Activated T-cell treated with anti-CD3 and anti-CD28 coated beads, Interleukin-2, amount 50 U/mL, for 48 hours (primary cell): ENCODE measurements at places on chromosomes 2 and 18.

GRCh38 chr2:150043172-150043500 lies 444.3 kb downstream of the RND3 start:
- no peak for DNase-seq

GRCh38 chr2:85753525-85754312 lies at the start of gene ATOH8:
ATOH8 (plus strand) TSS chr2:85753991; CDS start chr2:85754190, 199 bp downstream.
- peak; percentile 49 for DNase-seq

- no peak for DNase-seq
Observed at GRCh38 chr2:197934934-197935289, 130.5 kb downstream of the PLCL1 start.

DNA sequence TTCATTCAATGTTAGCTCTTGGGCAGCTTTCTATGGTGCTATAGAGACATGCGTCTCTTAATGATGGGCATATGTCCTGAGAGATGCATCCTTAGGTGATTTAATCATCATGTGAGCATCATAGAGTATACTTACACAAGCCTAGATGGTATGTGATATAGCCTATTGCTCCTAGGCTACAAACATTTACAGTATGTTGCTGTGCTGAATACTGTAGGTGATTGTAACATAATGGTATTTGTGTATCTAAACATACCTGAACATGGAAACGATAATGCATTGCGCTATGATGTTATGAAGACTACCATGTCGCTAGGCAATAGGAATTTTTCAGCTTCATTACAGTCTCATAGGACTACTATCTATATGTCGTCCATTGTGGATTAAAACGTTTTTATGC lies 89.4 kb downstream of the ARHGAP15 start:
- DNase-seq, result no peak

- DNase-seq, result no peak
Observed at GRCh38 chr2:205688417-205689200, 6.3 kb downstream of the NRP2 start.
